Testis (tissue), 5 donors: ENCODE measurements at places on chromosomes 4 and X.

- DNase-seq, result no peak
These were observed 3.4 kb downstream of the SLC38A5 start for GRCh38 chrX:48466696-48467095.

DNA sequence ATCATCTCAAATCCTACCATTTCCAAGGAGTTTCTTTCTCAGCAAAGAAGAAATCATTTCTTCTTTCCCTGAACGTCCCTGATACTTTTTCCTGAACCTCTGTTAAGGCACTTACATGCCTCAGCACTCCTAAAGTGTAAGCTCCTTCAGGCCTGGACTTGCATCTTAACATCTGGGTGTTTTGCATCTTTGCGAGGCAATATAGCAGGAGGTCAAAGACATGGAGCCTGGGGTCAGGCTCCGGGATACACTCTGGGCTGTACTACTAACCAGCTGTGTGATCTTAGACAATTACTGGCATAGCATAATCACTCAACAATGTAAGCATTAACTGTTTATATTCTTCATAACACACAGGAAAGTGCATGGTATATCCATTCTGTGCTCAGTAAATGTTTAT is 275.5 kb upstream of the BOD1L1 start:
- DNase-seq, result no peak

GRCh38 chrX:23765449-23765848 is 17.5 kb upstream of the SAT1 start:
- DNase-seq, result no peak

DNA sequence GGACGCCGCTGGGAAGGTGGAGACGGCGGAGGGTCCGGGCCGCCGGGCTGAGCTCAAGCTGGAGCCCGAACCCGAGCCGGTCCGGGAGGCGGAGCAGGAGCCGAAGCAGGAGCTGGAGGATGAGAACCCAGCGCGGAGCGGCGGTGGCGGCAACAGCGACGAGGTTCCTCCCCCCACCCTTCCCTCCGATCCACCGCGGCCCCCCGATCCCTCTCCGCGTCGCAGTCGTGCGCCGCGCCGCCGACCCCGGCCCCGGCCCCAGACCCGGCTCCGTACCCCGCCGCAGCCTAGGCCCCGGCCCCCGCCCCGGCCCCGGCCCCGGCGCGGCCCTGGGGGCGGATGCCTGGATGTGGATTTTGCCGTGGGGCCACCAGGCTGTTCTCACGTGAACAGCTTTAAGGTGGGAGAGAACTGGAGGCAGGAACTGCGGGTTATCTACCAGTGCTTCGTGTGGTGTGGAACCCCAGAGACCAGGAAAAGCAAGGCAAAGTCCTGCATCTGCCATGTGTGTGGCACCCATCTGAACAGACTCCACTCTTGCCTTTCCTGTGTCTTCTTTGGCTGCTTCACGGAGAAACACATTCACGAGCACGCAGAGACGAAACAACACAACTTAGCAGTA is 483 bp downstream of the USP27X start:
- no peak for DNase-seq

DNA sequence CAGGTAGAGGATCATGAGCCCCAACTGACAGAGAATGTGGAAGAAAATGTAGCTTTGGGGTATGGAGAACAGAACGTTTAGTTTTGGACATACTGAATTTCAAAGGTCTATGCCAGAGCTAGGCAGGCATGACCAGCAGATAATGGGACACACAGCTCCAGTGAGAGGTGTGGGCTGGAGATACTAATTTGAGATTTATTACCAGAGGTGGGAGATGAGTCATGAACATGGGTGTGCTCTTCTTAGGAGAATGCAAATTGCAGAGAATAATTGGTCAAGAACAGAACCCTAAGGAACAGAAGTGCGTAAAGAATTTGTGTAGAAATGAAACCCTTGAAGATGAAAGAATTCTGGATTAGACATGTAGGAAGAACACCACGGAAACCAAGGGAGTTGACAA is 125.2 kb downstream of the PACRGL start:
- no peak for DNase-seq

- no peak for DNase-seq
These were observed 105.2 kb upstream of the STX18 start for GRCh38 chr4:4647041-4647440.
